Right hindlimb (tissue), 1 donor: ENCODE measurements at places on chromosomes 3 and 15.
A peak's percentile ranks its signal among the peaks of the same experiment; 100 is the strongest.

DNA sequence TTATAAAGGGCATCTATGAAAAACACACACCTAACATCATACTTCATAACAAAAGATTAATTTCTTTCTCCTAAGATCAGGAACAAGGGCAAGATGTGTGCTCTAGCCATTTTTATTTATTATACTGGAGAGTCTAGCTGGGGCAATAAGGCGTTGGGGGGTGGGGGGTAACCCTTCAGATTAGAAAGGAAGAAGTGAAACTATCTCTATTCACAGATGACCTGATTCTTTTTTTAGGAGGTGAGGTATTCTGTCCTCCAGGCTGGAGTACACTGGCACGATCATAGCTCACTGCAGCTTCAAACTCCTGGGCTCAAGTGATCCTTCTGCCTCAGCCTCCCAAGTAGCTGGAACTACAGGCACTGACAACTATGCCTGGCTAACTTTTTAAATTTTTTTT, 89.5 kb upstream of the MANF start:
- no peak for DNase-seq

GRCh38 chr3:151709847-151710246, 23.9 kb upstream of the AADACL2 start:
- DNase-seq = no peak

DNA sequence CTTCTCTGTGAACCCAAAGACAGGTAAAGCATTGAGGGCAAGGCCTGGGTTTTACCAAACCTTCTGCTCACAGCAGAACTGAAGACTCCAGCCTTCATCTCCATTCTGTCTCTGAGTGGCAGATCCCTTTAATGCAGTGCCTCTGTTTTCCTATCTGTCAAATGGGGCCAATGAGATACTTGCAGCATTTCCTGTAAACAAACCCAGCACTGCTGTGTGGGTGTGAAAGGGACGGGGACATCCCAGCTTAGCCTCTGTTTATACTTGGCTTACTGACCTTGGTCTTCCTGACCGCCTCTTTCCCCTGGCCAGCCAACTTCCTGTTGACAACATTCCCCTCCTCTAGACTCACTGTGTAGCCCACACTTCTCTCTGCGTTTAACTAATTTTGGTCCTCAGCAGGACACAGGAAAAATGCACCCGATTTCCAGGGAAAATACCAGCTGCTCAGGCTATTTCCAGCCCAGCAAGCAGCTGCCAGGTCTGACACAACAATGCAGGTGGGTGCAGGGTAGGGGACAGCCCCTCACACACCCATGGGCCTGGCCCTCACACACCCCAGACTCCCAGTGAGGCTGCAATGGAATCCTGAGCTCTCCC, 105.9 kb upstream of the HERC1 start:
- DNase-seq = peak; percentile 59

DNA sequence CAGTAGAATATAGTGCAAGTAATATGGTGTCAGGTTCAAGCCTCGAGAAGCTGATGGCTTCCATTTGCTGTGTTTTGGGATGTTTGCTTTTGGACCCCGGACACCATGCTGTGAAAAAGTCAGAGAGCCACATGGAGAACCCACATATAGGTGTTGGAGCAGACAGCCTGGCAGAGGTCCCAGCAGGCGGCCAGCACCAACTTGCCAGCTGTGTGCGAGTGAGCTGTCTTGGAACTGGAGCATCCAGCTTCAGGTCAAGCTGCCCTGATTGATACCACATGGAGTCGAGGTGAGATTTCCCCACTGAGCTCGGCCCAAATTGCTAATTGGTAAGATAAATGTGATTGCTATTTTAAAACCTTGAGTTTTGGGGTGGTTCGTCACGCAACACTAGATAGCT, 185.7 kb upstream of the TBL1XR1 start:
- DNase-seq = no peak

DNA sequence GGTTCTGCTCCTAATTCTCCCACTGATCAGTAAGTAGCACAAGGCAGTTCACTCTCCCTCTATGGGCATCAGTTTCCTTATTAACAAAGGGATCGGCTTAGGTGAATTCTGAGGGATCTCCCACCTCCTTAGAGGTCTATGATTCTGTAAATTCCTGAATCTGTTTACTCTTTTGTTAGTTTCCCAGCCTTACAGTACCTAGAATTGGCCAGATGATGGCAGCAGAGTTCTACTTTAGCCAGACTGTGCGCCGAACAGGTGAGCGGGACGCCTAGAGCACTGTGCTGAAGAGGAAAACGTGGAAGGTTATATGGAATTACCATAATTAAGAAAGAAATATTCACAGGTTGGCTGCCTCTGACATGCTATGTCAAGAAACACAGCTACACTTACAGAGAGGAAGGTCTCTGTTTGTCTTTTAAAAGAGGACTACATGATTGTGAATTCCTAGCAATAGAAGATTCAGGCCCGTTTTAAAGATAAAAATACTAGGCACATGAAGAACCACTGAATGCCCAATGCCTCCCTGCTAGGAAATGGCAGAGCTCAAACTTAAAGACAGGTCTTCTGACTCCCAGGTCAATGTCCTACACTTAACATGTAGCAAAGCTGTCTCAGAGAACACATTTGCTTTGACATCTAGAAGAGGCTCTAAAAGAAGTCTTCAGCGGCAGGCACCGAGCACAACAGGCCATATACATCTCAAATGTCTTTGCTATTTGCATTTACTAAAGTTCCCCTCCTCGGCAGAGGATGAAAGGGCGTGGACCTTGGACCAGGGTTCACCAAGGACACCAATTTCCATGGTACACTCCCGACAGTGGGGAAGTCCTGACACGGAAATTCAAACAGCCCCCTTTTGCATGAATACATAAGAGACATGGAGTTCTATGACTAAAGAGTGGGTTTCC, 259.9 kb downstream of the FGF12 start:
- no peak for DNase-seq

- DNase-seq = peak; percentile 59
Observed at GRCh38 chr15:83837945-83838571, 184.1 kb downstream of the ADAMTSL3 start.
